NCI-H1930 (cell line): ENCODE measurements at places on chromosomes 13 and 19.

DNA sequence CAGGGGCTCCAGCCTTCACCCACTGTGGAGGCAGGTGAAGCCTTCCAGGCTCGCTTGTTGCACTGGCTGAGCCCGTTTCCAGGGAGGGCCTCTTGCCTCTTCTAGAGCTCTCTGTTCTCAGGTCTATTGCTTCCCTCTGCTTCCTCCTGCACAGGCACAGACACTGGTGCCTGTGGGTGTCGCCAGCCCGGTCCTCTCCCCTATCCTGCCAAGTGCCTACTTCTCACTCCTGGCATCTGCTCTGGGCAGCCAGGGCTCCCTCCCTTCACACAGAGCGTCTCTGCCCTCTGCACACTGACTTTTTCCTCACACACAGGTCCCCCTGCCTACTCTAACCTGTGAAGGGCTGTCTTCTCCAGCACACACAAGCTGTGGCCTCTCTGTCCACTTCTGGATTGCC lies 60.3 kb downstream of the SLC7A9 start:
- DNase-seq, result no peak

GRCh38 chr19:30865511-30865910 lies 483.7 kb downstream of the TSHZ3 start:
- DNase-seq, result no peak

- no peak for DNase-seq
These were observed 872 bp downstream of the PSPN start for GRCh38 chr19:6374711-6375410.

GRCh38 chr13:54574791-54575190 lies 1546.2 kb downstream of the OLFM4 start:
- DNase-seq, result no peak

DNA sequence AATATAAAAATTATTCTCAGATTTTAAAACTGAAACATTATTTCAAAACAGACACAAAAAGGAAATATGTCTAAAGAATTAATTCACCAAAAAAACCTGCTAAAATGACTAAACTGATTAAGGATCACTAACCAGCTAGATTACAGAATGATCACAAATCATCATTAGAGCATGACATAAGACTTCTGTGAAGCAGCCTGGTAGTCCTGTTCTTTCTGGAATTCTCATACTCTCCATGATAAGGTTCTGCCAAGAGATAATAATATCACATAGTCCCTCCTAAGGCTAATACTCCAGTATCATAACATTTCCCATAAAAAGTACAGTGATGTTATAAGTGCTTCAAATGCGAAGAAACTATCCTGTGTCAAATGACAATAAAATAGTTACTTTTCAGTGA lies 1814.9 kb downstream of the SLITRK5 start:
- no peak for DNase-seq

GRCh38 chr19:2636141-2636896 lies 66.2 kb downstream of the GNG7 start:
- no peak for DNase-seq

GRCh38 chr13:25807562-25807961 lies 244.3 kb downstream of the SHISA2 start:
- DNase-seq, result no peak

DNA sequence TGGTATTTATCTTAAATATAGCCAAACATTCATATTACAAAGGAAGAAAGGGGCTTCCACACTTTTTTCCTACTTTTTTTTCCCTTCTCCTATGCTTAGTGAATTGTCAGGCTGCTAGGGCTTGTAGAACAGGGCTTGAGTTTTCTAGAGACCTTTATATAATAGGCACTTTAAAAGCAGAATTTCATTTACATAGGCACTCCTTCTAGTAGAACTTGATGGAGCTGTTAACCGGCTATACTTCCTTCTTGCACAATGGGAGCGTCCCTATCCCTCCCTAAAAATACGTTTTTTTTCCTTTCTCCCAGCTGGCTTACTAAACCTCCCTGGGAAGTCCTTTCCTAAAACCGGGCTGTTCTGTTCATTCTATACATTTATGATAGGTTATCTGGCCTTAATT lies 1.1 kb downstream of the TRIM13 start:
- no peak for DNase-seq

GRCh38 chr13:45807520-45808099 lies 43.9 kb downstream of the SIAH3 start:
- DNase-seq, result peak; percentile 20
